ENCODE measurements at places on chromosomes 3 and 15. TPM values are rescaled to one million over a fixed set of nuclear protein-coding genes. Genes with fewer than 3 reads are reported as not detected.

The BFSP2 gene
- not detected for total RNA-seq

The C2CD4B gene
- total RNA-seq = not detected

The NUSAP1 gene
- total RNA-seq = 1.9 TPM

The RASGRF1 gene
- total RNA-seq = 0.55 TPM

The BCL6 gene
- total RNA-seq = 68.3 TPM

The EXD1 gene
- not detected for total RNA-seq

The TRPM1 gene
- total RNA-seq = not detected

The SPESP1 gene
- total RNA-seq = 2.7 TPM

The RHCG gene
- not detected for total RNA-seq

The ILDR1 gene
- not detected for total RNA-seq

The TERB2 gene
- total RNA-seq = not detected

DNA sequence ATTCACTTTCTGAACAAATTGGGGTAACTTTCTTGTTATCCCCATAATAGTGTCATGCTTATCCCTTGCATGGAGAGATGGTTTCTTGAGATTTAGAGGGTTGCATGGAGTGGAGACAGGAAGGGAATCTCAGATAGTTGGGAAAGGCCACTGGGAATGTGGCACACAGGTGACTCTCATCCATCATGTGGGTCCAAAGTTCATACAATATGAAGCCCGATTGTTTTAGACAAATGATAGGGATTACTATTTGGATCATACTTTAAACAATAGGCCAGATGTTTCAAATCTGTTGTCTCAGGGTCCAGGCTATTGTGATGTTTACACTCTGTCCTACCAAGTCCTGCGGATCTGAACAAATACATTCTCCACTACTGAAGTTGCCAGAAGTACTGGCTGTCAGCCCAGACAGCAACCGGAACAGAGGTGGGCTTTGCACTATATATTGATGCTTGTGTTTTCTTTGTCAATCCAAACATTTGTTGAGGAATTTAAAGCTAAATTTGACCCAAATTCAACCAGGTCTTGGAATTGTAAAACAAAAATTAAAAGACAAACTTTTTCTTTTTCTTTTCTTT is 39.2 kb upstream of the NMNAT3 start:
- no peak for DNase-seq
- H3K36me3 ChIP-seq = no peaks in the 10 kb centered on the region
- H3K4me1 ChIP-seq = no peaks in the 10 kb centered on the region
- no peaks in the 10 kb centered on the region for H3K27me3 ChIP-seq
- no peak overlapping the region for H3K4me3 ChIP-seq

DNA sequence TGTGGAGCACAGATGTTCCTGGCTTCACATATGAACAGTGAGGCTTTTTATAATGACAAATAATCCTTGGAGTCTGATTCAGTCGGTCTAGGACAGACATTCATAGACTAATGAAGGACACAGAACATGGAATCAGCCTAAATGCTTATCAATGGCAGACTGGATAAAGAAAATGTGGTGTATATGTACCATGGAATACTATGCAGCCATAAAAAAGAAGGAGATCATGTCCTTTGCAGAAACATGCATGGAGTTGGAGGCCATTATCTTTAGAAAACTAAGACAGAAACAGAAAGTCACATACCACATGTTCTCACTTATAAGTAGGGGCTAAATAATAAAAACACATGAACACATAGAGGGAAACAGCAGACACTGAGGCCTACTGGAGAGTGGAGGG is 19.9 kb upstream of the LPP start:
- no peak overlapping the region for H3K27ac ChIP-seq
- no peaks in the 10 kb centered on the region for H3K27me3 ChIP-seq
- H3K36me3 ChIP-seq = no peaks in the 10 kb centered on the region
- H3K4me1 ChIP-seq = no peaks in the 10 kb centered on the region

GRCh38 chr15:70768257-70768883 is 5.0 kb upstream of the UACA start:
- H3K27me3 ChIP-seq = no peaks in the 10 kb centered on the region
- no peaks in the 10 kb centered on the region for H3K4me1 ChIP-seq
- H3K4me3 ChIP-seq = no peak overlapping the region
- no peaks in the 10 kb centered on the region for H3K36me3 ChIP-seq
- DNase-seq = no peak

- peaks cover 17% of the 10 kb centered on the region for H3K27me3 ChIP-seq
- H3K4me3 ChIP-seq = no peak overlapping the region
- H3K4me1 ChIP-seq = no peaks in the 10 kb centered on the region
- no peak for DNase-seq
- H3K36me3 ChIP-seq = no peaks in the 10 kb centered on the region
- H3K27ac ChIP-seq = no peak overlapping the region
These were observed 22.0 kb upstream of the RBSN start for GRCh38 chr3:15120986-15121385.

GRCh38 chr3:77835921-77836320 is 796.0 kb downstream of the ROBO2 start:
- H3K4me1 ChIP-seq = peaks cover 7% of the 10 kb centered on the region
- H3K27me3 ChIP-seq = no peaks in the 10 kb centered on the region
- H3K4me3 ChIP-seq = no peak overlapping the region

DNA sequence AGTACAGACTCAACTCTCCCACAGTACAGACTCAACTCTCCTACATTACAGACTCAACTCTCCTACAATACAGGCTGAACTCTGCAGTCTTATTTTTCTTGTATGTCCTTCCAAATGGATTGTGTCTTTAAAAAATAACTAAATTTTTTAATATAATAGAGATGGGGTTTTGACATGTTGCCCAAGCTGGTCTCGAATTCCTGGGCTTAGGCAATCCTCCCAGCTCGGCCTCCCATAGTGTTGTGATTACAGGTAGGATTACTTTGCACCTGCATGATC is 31.2 kb upstream of the UBXN7 start:
- H3K36me3 ChIP-seq = peaks cover 4% of the 10 kb centered on the region
- DNase-seq = no peak
- no peaks in the 10 kb centered on the region for H3K27me3 ChIP-seq
- H3K4me1 ChIP-seq = no peaks in the 10 kb centered on the region

- H3K27ac ChIP-seq = peak overlapping the region; percentile 80
- no peaks in the 10 kb centered on the region for H3K36me3 ChIP-seq
- DNase-seq = peak; percentile 94
- no peaks in the 10 kb centered on the region for H3K27me3 ChIP-seq
These were observed 29.9 kb downstream of the PDIA5 start for GRCh38 chr3:123096731-123097130.

- no peaks in the 10 kb centered on the region for H3K36me3 ChIP-seq
- H3K27ac ChIP-seq = no peak overlapping the region
- H3K4me3 ChIP-seq = no peak overlapping the region
- no peaks in the 10 kb centered on the region for H3K27me3 ChIP-seq
- DNase-seq = no peak
- H3K4me1 ChIP-seq = no peaks in the 10 kb centered on the region
These were observed 168.8 kb downstream of the ADAMTS9 start for GRCh38 chr3:64518950-64519349.

GRCh38 chr3:122975924-122976293 is 51.7 kb downstream of the SEMA5B start:
- H3K27me3 ChIP-seq = no peaks in the 10 kb centered on the region
- DNase-seq = no peak
- H3K4me3 ChIP-seq = no peak overlapping the region
- peaks cover 36% of the 10 kb centered on the region for H3K4me1 ChIP-seq

DNA sequence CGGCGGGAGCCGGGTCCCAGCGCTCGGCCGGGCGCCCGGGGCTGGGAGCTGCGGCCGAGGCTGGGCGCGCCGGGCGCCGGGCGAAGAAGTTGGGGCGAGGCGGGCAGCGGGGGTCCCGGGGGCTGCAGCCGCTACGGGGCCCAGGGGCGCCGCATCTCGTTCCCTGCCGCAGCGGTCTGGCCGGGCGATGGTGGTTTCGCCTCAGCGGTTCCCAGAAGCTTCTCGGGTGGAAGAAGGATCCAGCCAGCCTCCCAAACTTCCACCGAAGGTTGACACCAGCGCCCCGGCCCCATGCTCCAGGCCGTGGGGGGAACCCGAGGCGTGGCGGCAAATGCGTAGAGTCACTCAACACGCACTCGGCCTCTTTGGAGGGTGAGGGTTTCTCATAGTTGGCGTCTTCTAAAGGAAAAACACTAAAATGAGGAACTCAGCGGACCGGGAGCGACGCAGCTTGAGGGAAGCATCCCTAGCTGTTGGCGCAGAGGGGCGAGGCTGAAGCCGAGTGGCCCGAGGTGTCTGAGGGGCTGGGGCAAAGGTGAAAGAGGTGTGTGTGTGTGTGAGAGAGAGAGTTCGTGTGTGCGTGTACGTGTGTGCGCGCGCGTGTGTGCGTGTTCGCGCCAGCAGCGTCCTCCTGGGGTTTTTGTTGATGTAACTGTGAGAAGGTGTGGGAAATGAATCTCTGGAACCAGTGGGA is 940 bp downstream of the BOC start:
- DNase-seq = peak; percentile 76
- peak overlapping the region; percentile 97 for H3K27ac ChIP-seq
- H3K4me3 ChIP-seq = peak overlapping the region; percentile 90
- peaks cover 33% of the 10 kb centered on the region for H3K4me1 ChIP-seq
- H3K27me3 ChIP-seq = no peaks in the 10 kb centered on the region
- peaks cover 15% of the 10 kb centered on the region for H3K36me3 ChIP-seq

DNA sequence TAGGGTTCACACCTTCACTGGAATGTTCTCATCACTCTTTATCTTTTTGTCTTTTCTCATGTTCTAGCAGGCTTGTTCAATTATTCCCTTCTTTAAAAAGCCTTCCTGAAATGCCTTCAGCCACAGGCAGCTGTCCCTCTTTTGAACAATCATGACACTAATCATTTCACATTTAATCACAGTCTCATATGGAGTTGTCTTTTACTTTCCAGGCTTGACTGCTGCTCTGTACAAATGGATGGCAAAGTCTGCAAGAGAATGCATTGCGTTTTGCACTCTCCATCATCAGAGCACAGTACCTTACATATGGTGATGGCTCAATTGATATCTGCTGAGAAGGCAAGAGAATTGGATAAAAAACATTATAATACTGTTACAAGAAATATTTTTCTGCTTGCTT is 529.8 kb downstream of the DIPK2A start:
- DNase-seq = no peak
- H3K27me3 ChIP-seq = no peaks in the 10 kb centered on the region
- H3K36me3 ChIP-seq = no peaks in the 10 kb centered on the region
- H3K4me1 ChIP-seq = no peaks in the 10 kb centered on the region
- no peak overlapping the region for H3K27ac ChIP-seq
- H3K4me3 ChIP-seq = no peak overlapping the region

GRCh38 chr3:195249057-195249770 is 21.7 kb downstream of the XXYLT1 start:
- H3K4me1 ChIP-seq = no peaks in the 10 kb centered on the region
- peak overlapping the region; percentile 87 for H3K27ac ChIP-seq

DNA sequence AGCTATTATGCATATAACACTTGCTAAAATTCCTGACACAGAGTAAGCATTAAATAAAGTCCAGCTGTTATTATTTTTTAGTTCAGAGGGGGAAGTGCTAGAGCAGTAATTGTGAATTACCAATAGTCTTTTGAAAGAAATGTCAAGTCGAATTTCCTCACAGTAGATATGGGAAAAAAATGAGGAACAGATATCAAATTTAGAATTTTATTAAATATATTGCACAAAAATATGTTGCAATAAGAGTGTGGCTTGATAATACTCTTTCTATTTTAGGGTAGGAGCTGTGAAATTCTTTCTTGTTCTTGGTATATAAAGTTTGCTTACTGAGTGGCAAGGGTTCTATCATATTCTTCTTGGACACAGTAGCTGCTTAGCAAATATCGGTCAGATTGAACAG is 181.3 kb downstream of the NFKBIZ start:
- H3K27me3 ChIP-seq = no peaks in the 10 kb centered on the region
- H3K27ac ChIP-seq = no peak overlapping the region
- no peak overlapping the region for H3K4me3 ChIP-seq
- no peak for DNase-seq

GRCh38 chr15:76153241-76154197 is 93.7 kb downstream of the TMEM266 start:
- no peaks in the 10 kb centered on the region for H3K27me3 ChIP-seq
- H3K36me3 ChIP-seq = no peaks in the 10 kb centered on the region
- H3K27ac ChIP-seq = no peak overlapping the region
- H3K4me1 ChIP-seq = peaks cover 10% of the 10 kb centered on the region
- H3K4me3 ChIP-seq = no peak overlapping the region

GRCh38 chr3:12014613-12015012 is 10.4 kb downstream of the SYN2 start:
- no peak overlapping the region for H3K27ac ChIP-seq
- no peaks in the 10 kb centered on the region for H3K27me3 ChIP-seq
- no peaks in the 10 kb centered on the region for H3K4me1 ChIP-seq
- H3K4me3 ChIP-seq = no peak overlapping the region
- no peak for DNase-seq

DNA sequence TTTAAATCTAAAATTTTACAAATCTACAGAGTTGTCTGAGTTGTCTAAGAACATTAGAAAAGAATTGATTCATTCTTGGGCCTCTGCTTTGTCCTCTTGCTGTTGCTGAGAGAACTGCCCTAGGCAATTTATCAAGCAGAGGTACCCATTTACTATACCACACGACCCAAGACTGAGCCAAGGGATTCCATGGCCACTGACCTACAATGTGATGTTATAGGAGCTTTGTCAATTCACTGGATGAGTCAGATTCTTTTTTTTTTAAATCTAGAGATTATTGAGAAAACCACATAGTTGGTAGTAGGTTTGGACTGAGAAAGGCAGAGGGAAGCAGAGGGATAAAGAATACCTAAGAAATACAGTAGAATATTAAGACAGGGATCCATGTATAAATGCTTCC is 55.3 kb downstream of the TRAT1 start:
- H3K4me1 ChIP-seq = no peaks in the 10 kb centered on the region
- H3K27ac ChIP-seq = no peak overlapping the region
- H3K4me3 ChIP-seq = no peak overlapping the region
- DNase-seq = no peak
- no peaks in the 10 kb centered on the region for H3K36me3 ChIP-seq
- no peaks in the 10 kb centered on the region for H3K27me3 ChIP-seq

GRCh38 chr15:63366451-63366850 is 15.2 kb downstream of the CA12 start:
- H3K27me3 ChIP-seq = no peaks in the 10 kb centered on the region
- no peak overlapping the region for H3K4me3 ChIP-seq
- DNase-seq = no peak
- H3K27ac ChIP-seq = no peak overlapping the region

- peaks cover 21% of the 10 kb centered on the region for H3K36me3 ChIP-seq
- DNase-seq = no peak
- H3K27me3 ChIP-seq = no peaks in the 10 kb centered on the region
- no peaks in the 10 kb centered on the region for H3K4me1 ChIP-seq
- no peak overlapping the region for H3K27ac ChIP-seq
These were observed 35.7 kb upstream of the GRAMD1C start for GRCh38 chr3:113802795-113803455.

- no peaks in the 10 kb centered on the region for H3K4me1 ChIP-seq
- H3K27ac ChIP-seq = no peak overlapping the region
- H3K36me3 ChIP-seq = no peaks in the 10 kb centered on the region
- H3K4me3 ChIP-seq = no peak overlapping the region
- no peaks in the 10 kb centered on the region for H3K27me3 ChIP-seq
- DNase-seq = no peak
These were observed 57.1 kb upstream of the CMTM8 start for GRCh38 chr3:32181365-32181764.

- no peak overlapping the region for H3K4me3 ChIP-seq
- no peaks in the 10 kb centered on the region for H3K36me3 ChIP-seq
- H3K27ac ChIP-seq = no peak overlapping the region
- no peaks in the 10 kb centered on the region for H3K27me3 ChIP-seq
These were observed 95.6 kb upstream of the THRB start for GRCh38 chr3:24589931-24590880.

Measured in sigmoid colon (tissue), 7 donors.